ENCODE measurements at places on chromosomes 2 and 18.

GRCh38 chr18:45106331-45106774 is 425.7 kb downstream of the SETBP1 start:
- DNase-seq: no peak

- DNase-seq: no peak
These were observed 106.9 kb downstream of the COLEC12 start for GRCh38 chr18:393574-393957.

DNA sequence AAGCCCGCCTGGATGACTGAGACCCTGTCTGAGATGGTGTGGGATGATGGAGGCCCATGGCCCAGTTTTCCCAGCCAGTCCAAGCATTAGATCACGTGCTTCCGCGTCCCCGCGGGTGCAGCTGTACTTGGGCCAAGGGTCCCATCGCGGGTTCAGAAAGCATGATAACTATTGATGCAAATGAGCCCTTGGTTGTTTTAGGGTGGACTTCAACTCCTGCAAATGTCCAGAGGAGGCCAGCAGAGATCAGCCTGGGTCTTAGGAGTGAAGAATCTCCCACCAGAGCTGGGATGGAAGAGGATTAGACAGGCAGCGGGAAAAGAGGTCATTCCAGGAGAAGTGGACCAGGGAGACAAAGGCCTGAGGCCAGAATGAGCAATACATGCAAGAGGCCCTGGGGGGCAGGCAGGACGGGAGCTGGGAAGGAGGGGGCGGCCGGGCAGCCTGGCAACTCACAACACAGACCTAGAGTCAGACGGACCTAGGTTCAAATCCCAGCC is 89.9 kb upstream of the TMEM247 start:
- DNase-seq: no peak

DNA sequence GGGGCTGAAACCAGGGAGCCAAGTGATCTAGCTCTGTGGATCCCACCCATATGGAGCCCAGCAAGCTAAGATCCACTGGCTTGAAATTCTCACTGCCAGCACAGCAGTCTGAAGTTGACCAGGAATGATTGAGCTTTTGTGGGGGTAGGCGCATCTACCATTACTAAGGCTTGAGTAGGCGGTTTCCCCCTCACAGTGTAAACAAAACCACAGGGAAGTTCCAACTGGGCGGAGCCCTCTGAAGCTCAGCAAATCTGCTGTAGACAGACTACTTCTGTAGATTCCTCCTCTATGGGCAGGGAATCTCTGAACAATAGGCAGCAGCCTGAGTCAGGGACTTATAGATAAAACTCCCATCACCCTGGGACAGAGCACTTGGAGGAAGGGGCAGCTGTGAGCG is 96.7 kb downstream of the CCDC148 start:
- DNase-seq: no peak

DNA sequence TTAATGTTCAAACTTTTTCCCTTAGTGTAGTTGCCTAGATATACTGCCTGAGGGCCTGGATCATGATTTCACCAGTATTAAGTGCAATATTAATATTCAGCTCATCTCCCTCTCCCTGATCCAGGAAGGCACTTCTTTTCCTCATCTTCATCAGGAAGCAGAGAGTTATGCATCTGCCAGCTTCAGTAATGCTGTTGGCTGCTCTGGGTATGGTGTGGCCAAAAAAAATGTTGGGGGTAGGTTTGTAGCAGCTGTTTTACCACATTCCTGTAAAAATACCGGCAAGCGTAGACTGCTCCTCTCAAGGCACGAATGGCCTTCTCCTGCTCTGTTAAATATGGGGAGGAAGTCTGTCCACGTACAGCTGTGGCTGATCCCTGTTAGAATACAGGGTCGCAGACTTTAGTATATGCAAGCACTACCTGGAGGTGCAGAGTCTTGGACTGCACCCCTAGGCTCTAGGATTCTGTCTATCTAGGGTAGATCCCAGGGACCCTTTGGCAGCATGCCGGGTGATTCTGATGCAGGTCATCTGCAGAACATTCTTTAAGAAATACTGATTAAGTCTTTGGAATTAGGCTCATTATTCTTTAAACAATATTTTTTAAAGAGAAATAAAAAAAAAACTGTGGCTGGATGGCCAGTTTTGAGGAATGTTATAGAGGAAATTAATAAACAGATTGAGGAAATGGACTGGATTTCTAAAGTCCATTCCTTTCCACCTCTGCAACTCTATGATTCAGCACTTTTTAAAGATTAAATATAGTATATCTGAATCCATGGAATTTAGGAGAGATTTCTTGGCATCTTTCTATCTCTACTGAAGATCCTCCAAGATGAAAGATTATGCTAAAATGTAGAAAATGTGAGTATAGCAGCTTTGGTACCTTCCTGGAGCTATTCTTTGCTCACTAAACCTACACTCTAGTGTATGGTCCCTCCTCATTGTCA is 21.0 kb upstream of the GLS start:
- no peak for DNase-seq

- DNase-seq: no peak
These were observed 75.5 kb downstream of the TRABD2A start for GRCh38 chr2:84805250-84805958.

DNA sequence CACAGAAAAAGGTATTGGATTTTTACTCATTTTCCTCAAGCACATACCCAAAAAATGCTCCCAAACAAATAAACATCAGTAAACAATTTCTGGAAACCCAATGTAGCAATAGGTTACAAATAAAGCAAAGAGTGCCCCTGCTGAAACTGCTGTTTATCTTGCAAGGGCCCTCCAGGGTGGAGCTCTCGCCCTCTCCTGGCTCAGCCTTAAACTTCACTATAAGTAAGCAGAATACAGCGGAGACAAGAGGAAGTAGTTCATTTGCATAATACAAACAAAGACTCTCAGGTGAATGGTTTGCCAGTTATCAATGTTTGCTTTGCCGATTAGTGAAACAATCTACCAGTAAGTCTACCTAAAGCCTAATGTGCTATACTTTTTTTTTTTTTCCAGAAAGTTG is 437.6 kb downstream of the DLGAP1 start:
- no peak for DNase-seq

GRCh38 chr2:134549104-134549503 is 169.7 kb downstream of the TMEM163 start:
- no peak for DNase-seq

DNA sequence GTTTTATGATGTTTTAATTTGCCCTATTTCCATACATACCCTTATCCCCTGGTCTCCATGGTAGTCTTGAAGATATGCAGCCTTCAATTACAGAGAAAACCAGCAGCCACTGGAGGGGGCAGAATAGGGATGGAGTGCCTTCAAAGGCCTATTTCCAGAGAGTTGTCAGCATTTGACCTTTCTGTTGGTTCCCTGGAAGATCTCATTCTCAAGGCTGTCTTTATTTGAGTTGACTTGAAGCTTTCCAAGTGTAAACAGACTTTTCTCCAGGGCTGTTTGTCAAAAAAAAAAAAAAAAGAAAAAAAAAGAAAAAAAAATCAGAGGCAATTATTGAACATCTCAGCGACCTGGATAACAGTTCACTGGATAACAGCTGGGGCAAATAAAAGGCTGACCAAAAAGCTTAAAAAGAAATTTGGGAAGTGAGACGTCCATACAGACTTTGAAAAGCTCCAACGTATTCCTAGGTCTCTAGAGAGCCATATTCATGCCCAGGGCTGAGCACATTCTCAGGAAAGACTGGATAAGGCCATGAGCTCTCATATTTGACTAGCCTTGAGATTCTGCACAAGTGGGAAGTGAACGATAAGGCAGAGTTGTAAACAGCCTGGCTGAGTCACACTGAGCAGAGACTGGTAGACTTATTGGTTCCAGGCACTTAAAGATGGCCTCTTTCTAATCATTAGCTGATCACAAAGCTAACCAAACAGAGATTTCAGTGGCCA is 126.6 kb downstream of the VAPA start:
- DNase-seq: no peak

GRCh38 chr18:59041819-59042815 is 97.6 kb upstream of the SEC11C start:
- no peak for DNase-seq

GRCh38 chr2:119520696-119521432 is 3.4 kb downstream of the SCTR start:
- DNase-seq: no peak

GRCh38 chr2:27489118-27489497 is 435 bp downstream of the IFT172 start:
- no peak for DNase-seq

DNA sequence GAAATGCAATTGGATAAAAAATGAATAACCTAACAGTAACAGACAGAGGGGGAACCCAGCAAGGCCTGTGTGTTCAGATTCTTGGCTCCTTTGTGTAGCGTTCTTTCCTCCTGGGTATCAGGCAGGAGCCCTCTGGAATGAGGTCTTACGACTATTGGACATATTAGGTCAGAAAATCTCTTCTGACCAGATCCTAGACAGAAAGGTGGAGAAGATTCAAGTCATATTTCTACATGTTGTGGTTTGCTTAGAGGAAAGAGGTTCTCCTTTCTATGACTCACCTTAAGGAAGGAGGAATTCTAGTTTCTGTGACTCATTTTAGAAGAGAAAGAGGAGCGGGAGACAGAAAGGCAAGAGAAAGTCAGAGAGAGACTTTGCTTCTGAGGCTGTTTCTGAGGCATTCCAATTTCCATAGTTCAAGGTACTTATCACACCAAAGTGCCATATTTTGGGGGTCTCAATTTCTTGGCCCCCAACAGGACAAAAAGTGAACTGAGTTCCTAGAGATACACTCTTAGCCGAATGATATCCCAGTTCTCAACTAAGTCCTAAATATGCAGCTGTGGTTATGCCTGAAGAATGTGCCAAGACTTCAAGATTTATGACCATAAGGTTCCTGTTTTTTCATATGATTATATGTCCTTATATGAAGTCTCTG is 618.6 kb downstream of the ZEB2 start:
- DNase-seq: no peak

- DNase-seq: no peak
These were observed 193.5 kb downstream of the MYO3B start for GRCh38 chr2:170371231-170371998.

- DNase-seq: no peak
These were observed 18.5 kb upstream of the SERPINB12 start for GRCh38 chr18:63523660-63524059.

- DNase-seq: no peak
These were observed 141.8 kb downstream of the FIGN start for GRCh38 chr2:163593982-163594381.

GRCh38 chr2:227188292-227188691 is 23.9 kb downstream of the COL4A3 start:
- no peak for DNase-seq

DNA sequence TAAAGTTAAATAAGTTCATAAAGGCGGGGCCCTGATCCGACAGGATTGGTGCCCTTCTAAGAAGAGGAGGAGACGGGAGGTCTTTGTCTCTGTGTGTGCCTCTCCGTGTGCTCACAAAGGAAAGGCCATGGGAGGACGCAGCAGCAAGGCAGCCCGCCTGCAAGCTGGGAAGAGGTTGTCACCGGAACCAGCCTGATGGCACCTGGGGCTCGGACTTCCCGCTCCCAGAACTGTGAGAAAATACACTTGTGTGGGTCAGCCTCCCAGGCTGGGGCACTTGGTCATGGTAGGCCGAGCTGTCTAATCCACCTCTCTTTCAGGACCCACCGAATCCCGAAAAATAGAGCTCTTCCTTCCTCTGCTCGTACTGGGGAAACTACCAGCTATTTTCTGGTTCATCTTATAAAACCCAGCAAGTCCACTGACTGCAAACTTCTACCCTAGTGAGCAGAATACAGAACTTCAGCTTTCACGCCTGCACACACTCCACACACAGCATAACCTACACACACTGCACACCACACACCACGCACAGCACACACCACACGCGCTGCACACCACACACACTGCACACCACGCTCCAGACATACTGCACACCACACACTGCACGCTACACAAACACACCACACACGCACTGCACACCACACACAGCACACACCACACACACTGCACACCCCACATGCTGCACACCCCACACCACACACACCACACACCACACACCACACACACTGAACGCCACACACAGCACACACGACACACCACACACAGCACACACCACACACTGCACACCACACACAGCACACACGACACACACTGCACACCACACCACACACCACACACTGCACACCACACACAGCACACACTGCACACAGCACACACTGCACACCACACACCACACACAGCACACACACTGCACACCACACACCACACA is 58.1 kb downstream of the ASB1 start:
- no peak for DNase-seq

- DNase-seq: no peak
These were observed 422.8 kb downstream of the SETBP1 start for GRCh38 chr18:45103319-45104048.

DNA sequence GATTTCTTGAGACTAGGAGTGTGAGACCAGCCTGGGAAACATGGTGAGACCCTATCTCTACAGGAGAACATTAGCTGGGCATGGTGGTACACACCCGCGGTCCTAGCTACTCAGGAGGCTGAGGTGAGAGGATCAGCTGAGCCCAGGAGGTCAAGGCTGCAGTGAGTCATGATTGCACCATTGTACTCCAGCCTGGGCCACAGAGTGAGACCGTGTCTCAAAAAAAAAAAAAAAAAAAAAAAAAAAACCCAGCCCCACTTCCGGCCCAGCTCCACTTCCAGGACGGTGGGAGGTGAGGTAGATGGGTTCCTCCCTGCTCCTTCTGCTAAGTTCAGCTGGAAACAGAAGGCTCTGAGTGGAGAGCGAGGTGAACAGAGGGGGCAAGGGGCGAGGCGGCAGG is 41.4 kb upstream of the NFATC1 start:
- DNase-seq: no peak

DNA sequence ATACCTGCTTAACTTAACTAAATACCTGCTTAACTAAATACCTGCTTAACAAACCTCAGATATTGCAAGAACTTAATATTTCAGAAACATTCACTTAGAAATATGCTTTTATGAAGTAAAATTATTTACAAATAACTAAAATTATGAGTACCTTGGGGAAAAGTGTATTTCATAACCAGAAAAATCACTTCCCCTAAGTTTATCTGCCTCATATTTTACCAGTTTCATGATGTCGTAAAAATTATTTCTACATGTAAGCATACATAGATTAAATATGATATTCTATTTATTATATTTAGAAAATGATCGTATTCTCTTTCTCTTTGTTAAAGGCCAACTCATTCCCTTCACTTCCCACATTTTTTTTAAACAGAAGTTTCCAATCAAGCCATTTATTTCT is 41.5 kb upstream of the DSC1 start:
- no peak for DNase-seq

GRCh38 chr2:36497570-36498163 is 100.3 kb downstream of the FEZ2 start:
- no peak for DNase-seq

DNA sequence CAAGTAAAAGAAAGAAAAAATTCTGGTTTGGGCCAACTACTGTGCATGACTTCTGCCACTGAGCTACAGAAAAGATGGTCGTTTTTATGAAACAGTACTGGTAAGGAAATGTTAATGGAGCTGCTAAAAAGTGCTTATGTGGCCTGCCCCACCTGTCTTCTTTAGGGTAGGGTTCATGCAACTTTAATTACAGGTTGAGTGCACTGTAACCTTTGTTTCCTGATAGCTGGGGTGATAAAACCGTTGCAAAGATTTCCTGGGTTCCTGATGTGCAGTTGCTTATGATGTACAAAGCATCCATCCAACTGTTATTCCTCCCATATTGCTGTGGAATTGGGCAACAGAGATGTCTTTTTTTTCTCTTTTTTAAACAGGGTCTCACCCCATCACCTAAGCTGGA is 34.3 kb upstream of the PUM2 start:
- no peak for DNase-seq

GRCh38 chr2:88857951-88858411 is 166.5 kb downstream of the RPIA start:
- no peak for DNase-seq
